ENCODE measurements at places on chromosomes 2 and 18. TPM values are rescaled to one million over a fixed set of nuclear protein-coding genes. Genes with fewer than 3 reads are reported as not detected.

FTCDNL1 gene
- total RNA-seq: 1.3 TPM

TUBA3E gene
- total RNA-seq: not detected

DNA sequence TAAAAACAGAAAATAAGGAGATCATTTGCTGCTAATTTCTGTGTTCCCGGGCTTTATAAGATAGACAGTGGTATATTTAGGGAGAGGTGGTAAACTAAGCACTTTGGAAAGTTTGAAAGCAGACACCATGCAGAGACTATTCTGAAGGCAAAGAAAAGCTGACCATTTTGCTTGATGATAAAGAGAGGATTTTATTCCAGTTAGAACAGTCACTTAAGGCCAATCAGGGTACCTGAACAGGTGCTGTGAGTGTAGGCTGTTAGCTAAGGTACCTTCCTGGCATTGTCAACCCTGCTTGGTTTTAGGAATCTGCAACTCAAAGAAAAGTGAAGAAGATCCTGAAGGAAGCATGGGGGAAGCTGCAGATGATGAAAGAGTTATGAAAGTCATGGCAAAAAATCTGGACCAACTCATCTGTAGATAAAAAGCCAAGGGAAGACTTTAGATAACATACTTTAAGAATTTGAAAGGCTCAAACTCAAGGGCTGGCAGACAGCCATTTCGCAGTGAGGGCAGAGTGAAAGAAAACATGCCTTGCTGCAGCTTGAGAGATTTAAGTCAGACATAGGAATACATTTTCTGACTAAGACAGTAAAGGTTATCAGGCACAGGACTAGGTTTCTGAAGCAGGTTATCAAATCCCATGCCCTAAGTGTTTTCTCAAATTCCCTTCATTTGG is 80.1 kb upstream of the ARL5A start:
- ATAC-seq: no peak

DNA sequence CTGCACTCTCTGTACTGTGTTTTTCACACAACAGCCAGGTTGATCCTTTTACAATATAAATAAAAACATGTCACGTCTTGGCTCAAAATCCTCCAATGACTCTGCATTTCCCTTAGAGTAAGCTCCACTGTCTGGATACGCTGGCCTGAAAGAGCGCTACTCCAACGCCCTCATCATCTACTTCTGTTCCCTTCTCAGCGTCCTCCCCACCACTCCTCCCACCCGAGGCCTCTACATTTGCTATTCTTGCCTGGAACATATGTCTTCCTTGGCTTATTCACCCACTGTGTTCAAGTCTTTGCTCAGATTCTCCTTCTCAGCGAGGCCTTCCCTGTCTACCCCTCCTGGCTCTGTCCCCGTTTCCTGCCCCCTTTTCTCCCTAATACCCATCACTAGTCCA is 37.6 kb downstream of the EPB41L3 start:
- no peak for ATAC-seq

ANKRD29 gene
- total RNA-seq: not detected

DNA sequence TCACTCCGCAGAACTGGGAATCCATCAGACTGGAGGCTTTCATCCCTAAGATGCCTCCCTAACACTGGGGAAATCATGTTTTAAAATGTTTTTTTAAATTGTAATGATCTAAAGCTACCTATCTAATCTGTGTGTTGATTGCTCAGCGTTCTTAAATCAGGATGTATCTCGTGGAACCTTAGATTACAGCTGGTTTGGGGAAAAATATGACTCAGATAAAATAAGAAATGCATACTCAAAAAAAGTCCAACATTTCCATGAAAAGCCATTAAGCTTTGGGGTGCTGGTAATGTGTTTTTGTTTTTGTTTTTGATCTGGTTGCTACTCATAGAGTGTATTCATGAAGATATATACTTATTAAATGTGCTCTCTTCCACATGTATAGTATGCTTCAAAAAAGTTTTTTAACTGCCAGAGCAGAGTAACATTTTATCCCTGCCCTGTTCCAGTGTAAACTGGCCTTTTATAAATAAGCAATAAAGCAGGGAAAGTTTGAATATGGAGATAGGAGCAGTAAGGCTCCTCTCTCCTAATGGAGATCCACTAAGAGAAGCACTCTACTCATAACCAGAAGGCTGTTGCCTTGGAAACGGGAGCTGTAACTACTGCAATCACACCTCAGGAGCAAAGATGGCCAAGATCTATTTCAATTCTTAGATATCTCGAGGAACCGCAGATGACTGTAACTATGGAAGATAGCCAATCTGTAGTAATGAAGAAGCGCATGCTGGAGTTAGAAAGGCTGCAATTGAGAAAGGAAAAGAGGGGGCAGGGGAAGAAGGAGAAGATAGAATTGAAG is 41.6 kb downstream of the ANKRD44 start:
- ATAC-seq: peak; percentile 86

DNA sequence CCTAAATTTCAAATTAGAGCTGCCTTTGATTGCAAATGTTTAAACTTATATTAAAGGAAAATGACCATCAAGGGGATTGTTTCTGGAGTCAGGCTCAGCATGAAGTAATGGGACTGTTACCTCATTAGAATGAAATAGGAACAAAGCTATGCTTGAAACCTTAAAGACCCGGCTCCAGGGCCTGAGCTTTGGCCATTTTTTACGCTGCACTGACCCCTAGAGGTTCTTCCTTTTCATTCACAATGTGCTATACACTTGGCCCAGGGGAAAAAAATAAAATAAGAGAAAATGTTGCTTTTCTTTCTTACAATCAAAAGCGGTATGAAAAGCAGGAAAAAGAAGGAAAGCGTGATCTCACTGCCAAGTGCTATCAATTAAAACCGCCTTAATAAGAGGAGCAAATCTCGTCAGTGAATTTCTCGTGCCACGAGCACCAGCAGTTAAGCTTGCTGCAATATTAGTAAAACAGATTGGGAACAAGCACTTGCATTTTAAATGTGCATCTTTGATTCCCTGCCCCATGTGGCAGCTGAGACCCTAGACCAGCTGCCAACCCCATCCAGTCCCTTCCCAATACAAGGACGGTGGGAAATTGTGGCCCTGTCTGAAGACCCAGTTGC is 96.6 kb downstream of the MBD2 start:
- no peak for ATAC-seq

GRCh38 chr2:218877331-218877730 is 3.3 kb upstream of the WNT10A start:
- no peak for ATAC-seq

DNA sequence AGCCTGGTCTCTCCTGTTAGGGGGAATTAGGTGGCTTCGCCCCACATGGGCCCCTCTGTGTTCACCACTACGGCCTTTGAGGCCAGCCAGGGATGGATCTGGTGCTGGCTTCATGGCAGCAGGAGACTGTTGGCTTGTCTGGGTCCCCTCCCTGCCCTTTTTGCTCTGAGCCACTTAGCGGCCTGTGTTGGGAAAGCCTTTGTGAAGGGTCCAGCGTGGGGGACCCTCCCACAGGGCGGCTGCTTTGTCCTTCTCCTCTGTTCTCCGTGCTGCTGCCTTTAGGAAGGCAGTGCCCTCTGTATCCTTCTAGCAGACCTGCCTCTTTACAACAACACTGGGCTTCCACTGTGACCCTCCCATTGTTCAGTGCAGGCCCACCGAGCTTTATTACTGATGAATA is 118.4 kb downstream of the TSN start:
- ATAC-seq: no peak

DNA sequence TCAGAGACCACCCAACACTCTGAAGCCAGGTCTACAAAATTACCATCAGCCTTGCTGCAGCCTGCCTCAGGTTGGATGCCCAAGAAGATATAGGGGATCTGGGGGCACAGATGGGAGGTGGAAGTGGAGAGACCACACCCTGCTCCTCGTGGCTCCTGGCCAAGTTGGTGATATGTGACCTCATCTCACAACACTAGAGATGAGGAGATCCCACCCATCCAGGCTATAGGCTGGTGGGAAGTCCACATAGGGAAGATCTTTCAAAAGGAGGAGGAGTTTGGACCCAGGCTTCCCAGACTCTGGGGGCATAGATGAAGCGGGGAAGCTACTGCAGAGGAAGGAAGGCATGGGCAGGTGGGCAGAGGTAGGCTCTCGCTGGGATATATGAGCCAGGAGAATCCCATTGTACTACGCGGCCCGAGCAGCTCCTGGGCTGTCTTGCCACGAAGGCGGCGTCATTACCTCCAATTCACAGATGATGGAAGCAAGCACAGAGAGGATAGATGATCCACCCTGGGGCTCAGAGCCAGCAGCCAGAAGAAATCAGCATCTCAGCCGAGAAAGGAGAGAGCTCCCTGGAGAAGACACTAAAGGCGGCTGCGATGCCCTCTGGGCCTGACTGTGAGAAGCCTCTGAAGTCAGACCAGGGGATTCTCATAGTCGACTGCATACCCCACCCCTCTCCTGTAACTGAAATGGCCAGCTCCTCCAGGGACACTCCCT is 96.0 kb downstream of the RHOB start:
- ATAC-seq: no peak

DNA sequence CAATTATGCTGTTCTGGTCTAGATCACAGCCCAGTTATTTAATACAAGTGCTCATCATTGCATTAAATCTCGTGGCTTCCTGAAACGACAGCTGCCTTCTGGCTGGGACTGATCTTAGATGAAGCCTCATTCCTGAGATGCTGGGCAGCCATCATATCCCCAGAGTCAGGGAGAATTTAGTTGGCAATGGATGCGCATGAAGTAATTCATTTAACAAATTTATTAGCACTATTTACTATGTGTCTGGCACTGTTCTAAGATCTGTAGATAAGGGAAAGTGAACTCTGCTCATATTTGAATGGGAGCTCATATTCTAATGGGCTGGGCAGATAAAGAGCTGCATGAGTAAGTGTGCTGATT is 244.7 kb downstream of the KCNS3 start:
- ATAC-seq: no peak

- ATAC-seq: peak; percentile 45
Observed at GRCh38 chr2:219508971-219509779, 5.1 kb upstream of the ASIC4 start.

GRCh38 chr18:65852273-65852672 is 101.5 kb downstream of the CDH7 start:
- no peak for ATAC-seq

DNA sequence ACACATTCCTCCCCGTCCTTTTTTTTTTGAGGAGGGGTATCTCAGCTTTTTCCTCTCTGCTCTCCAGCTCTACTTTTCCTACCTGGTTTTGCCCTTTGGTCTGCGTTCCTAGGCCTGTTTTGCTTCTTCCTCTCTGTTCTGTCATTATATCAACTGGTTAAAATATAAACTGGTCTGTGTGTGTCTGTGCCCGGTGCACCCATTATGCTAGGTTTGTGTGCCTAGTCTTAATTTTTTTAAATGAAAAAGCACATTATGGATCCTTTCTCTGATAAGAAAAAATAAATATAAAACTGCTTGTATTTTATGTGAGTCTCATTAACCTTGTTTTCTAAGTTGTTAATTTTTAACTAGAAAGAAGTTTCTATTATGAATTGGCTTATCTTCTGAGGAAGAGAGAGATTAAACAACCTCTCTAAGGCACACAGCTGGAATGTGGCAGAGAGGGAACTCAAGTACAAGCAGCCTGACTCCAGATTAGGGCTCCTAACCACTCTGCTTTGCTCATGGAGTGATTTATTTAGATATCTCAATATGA is 17.4 kb downstream of the SLC38A11 start:
- ATAC-seq: no peak

GRCh38 chr2:85705680-85706039 is 11.5 kb downstream of the GNLY start:
- ATAC-seq: no peak

- no peak for ATAC-seq
Observed at GRCh38 chr2:5064687-5065086, 627.5 kb upstream of the SOX11 start.

DNA sequence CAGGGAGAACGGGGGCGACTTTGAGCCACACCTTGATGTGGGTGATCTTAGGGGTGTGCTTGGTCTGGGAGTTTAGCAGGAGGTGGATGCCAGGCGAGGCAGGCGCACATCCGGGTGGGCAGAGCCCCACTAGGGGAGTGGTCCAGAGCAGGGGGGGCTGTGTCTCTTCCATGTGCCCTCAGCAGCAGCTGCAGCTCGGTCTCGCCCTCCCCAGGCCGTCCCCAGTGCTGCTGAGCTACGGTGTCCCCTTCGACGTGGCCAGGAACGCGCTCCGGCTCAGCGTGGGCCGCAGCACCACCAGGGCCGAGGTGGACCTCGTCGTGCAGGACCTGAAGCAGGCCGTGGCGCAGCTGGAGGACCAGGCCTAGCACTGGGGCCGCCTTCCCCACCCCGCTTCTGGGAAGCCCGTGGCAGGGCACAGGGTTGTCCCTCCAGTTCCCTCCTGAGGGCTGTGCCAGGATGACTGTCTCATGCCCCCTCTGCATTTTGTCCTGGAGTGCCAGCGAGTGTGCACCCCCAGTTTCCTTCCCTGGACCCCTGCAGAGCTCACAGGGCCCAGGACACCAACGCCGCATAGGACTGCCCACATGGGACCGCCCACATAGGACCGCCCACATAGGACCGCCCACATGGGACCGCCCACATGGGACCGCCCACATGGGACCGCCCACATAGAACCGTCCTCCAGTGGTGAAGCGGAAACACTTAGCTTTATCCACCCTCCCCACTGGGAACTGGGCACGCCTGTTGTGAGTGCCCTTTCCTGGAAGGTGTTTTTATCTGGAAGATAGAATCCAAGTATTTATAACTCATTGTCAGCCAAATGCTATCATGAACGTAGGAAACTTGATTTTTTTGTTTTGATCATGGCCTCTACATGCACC is 1.9 kb upstream of the ESPNL start:
- ATAC-seq: peak; percentile 46

PAX8 gene
- total RNA-seq: 0.86 TPM

UGT1A10 gene
- total RNA-seq: 0.16 TPM

GLI2 gene
- not detected for total RNA-seq

FBXO41 gene
- 36.3 TPM for total RNA-seq

DNA sequence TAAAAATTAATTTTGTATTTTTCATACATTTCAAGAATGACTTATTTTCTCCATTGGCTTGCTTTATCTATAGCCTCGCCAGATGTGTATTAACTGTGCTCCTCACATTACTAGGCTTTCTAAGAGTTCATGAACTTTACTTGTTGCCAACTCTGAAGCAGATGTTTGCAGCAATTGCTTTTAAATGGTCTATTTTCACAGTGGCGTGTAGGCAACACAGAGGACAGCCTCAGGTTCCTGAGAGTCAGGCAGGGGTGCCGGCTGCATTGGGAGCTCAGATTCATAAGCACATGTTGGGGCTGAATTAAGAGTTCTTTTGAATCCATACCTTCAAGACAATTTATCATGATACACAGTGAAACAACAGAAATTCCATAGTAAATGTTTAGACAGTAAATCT is 179.2 kb upstream of the PXDN start:
- ATAC-seq: no peak

ATP6V1B1 gene
- not detected for total RNA-seq

RAMP1 gene
- total RNA-seq: not detected

HOXD13 gene
- total RNA-seq: not detected

TOGARAM2 gene
- 4.3 TPM for total RNA-seq

DNA sequence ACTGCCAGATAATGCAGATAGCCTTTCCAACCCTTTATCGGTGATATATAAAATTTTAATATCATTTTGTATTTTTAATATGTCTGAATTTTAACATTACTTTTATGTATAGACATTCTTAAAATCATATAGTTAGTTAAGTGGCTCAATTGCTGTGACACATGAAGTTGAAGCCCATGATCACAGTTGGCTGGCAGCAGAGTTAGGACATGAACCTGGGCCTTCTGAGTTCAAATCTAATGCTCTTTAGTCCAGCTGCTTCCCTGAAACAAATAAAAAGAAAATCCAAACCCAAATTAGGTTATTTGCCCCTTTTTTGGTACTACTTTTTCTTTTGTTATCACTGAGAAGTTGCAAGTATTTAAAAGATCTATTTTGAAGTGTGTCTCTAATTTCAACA is 5.6 kb downstream of the ELP2 start:
- no peak for ATAC-seq

GRCh38 chr2:48566592-48567310 is 36.8 kb downstream of the STON1 start:
- no peak for ATAC-seq

- ATAC-seq: no peak
Observed at GRCh38 chr2:213187833-213188532, 36.6 kb upstream of the IKZF2 start.
